ENCODE measurements at places on chromosomes 13 and 19.

DNA sequence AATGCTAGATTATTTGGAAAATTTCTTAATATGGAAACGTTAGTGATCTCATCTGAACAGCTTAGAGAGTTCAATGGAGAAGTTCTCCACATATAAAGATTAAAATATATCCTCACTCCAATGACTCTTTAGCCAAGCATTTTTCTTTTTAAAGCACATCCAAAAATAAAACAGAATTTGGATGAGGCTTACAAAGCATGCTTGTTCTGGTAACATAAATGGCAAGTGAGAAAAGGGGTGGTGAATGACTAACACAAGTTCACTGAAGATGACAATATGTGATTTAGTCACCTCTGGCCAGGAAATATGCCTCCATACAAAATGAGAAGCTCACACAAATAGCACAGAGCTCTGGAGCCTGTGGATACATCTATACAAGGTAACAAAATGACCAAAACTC, 253.0 kb downstream of the PCDH20 start:
- DNase-seq: no peak

GRCh38 chr13:24249624-24250023, 59.8 kb upstream of the C1QTNF9 start:
- no peak for DNase-seq

DNA sequence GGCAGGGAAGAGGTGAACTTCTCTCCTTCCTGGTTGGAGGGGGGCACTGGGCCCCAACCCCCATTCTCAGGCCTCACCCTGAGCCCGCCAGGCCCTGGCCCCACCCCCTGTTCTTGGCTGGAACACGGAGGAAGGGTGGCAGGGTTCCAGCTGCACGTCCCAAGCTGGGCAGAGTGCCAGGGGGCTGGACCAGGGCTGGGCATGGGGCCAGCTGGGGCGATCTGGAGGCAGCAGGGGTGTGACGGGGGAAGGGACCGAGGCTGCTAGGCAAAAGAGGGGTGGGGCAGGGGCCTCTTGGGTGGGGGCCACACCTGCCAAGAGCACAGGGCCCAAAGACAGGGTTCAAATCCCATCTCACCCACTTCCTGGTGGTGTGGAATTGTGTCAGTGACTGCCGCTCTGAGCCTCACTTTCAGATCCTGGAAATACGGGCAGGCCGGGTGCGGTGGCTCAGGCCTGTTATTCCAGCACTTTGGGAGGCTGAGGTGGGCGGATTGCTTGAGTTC, 2.2 kb downstream of the HIF3A start:
- DNase-seq: no peak

- DNase-seq: no peak
Measured at GRCh38 chr13:107806726-107807125, 408.6 kb downstream of the LIG4 start.

DNA sequence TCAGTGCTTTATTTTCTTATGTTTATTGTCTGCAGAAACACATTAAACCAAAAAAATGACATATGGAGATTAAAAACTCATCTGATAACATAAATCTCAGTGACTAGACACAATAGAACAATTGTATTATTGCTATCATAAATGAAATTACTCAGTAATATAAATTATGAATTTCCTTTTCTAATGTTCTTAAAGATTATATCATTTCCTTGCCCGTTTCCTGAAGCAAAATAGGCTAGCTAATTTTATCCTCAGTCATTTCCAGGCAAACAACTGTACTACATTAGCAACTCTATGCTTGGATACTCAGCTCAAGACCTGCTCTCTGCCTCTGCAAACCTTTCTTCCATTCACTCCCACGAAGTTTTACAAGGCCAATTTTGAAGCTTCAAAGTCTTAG, 61.2 kb downstream of the RFC3 start:
- no peak for DNase-seq
